HFFc6 (cell line): ENCODE measurements at places on chromosomes 12 and 14. TPM values are rescaled to one million over a fixed set of nuclear protein-coding genes. Genes with fewer than 3 reads are reported as not detected.

The GDF3 gene
- not detected in 3 replicates for total RNA-seq

The ARHGAP9 gene
- 0.07 to 0.45 TPM (median 0.21 TPM) in 3 replicates for total RNA-seq

The RGS6 gene
- not detected in 3 replicates for total RNA-seq

The TAS2R14 gene
- total RNA-seq, result 1.2 to 1.5 TPM (median 1.2 TPM) in 3 replicates

The KRT8 gene
- 41.4 and 51.0 TPM in 2 replicates for total RNA-seq

The STON2 gene
- not detected in 3 replicates for total RNA-seq

The TAS2R46 gene
- total RNA-seq, result 0.26 to 0.35 TPM in 2 of 3 replicates, not detected in the other

DNA sequence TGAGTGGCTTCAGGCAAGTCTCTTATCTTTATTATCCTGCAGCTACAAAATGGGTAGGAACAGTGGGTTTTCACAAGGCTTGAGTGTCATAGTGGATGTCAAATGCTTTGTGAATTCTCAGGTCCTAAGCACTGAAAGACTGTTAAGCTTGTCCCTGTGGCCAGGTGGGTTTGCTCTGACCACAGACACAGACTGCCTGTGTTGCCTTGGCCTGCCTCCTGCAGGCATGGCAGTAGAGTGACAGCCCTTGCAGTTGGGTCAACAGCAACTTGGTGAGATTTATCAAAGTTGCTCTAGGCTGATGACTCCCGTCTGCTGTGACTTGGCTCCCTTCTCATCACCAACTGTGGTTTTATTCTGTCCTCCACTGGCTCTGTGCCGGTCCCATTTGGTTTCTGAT is 520.0 kb upstream of the CCDC196 start:
- no peak for DNase-seq

DNA sequence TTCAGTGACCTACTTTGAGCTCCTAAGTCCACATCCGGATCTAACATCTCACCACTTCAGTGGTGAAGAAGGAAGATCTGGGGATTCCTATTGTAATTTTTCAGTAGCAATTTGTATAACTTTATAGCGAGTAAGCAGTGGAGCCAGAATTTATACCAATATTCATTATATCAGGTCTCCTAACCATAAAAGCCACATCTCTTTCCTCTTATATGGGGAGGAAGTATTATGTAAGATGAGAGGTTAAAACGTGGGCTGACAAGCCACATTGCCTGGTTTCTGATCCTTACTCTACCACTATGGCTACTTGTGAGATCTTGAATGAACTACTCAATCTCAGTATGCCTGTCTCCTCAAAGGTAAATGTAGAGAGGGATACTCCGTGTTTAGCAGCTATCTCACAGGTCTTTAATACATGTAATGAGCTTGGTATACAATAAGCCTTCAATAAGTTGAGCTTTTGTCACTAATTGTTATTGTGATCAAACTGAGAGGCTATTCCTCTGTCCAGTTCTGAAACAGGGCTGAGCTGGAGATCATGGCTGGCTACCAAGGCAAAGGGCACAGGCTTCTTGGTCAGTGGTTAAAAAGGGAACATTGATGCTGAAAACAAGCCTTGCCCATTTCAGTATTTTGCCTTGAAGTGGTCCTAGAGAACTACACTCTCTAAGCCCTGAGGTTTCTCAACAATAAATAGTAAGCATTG is 3.3 kb upstream of the TMEM117 start:
- DNase-seq, result no peak

DNA sequence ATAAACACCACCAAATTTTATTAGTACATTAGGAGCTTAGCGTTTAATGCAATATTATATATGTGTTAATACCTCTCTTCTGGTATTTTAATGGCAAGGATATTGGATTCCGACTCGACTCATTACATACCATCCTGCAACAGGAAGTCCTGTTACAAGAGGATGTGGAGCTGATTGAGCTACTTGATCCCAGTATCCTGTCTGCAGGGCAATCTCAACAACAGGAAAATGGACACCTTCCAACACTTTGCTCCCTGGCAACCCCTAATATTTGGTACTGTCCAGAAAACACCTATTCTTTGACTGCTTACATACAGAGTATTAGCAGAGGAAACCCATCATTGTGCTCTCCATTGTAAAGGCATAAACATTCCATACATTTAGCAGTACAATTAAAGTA is 45.2 kb downstream of the VEZT start:
- no peak for DNase-seq

DNA sequence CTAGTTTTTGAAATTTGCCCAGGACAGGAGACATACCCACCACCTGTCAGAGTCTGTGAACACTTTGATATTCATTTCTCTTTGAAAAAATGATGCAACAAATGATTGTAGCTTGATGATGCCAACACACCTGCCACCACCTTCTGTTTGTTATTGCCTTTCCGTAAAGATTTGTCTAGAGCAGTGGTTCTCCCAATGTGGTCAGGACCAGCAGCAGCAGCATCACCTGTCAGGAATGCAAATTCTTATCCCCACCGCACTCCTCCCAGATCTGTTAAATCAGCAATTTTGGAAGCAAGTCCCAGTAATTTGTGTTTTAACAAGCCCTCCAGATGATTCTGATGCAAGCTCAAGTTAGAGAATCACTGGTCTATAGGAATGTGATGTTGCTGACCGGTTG is 9.9 kb downstream of the CCDC175 start:
- no peak for DNase-seq

DNA sequence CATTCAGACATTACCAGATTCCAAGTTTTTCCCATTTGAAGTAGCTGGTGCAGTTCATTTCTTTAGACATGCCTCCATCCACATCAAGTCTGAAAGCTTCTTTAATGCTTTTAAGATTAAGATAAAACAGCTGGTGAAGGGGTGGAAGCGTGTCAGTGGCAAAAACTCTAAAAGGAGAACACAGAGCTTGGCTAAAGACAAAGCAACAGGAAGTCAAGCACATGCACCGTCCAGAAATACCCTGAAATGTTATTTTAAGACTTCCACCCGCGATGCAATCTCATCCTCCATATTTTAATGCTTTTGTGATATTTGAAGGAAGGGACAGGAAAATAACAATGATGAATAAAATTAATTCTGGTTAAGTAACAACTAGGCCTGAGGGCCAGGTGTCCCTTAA is 31.8 kb downstream of the PPM1H start:
- DNase-seq, result no peak

GRCh38 chr12:113766131-113766878 is 199.8 kb downstream of the RBM19 start:
- no peak for DNase-seq

GRCh38 chr12:92356425-92356824 is 210.8 kb upstream of the BTG1 start:
- no peak for DNase-seq
